Activated CD4-positive, alpha-beta T cell treated with anti-CD3 and anti-CD28 coated beads, Interleukin-2, amount 50 U/mL, for 48 hours (primary cell): ENCODE measurements at places on chromosomes 13 and 19.

DNA sequence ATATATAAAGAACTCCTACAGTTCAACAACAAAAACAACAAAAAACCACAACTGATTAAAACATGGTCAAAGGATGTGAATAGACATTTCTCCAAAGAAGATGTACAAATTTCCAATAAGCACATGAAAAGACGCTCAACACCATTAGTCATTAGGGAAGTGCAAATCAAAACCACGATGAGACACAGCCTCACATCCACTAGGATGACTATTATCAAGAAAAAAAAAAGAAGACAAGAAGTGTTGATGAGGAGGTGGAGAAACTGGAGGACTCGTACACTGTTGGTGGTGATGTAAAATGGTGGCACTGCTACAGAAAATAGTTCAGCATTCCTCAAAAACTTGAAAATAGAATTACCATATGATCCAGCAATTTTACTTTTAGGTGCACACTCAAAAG, 61.0 kb upstream of the SOX1 start:
- no peak for DNase-seq

- DNase-seq = no peak
Measured at GRCh38 chr19:16372065-16372915, 47.7 kb downstream of the KLF2 start.

- DNase-seq = no peak
Measured at GRCh38 chr19:53876651-53877224, 5.3 kb upstream of the PRKCG start.

DNA sequence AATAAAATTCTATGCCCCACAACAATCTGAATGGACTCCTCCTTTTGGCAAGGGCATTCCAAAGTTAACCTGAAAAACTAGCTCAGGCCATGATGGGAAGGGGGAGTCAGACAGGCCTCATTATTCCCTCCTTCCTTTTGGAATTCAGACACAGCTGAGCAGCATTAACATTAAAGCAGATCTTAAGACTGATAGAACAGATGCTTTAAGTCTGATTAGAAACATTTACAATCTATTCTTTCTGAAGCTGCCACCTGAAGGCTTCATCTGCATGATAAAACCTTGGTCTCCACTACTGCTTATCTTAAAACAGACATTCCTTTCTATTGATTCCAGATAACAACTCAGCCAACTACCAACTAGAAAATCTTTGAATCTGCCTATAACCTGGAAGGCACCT, 98.9 kb downstream of the UGGT2 start:
- DNase-seq = no peak

DNA sequence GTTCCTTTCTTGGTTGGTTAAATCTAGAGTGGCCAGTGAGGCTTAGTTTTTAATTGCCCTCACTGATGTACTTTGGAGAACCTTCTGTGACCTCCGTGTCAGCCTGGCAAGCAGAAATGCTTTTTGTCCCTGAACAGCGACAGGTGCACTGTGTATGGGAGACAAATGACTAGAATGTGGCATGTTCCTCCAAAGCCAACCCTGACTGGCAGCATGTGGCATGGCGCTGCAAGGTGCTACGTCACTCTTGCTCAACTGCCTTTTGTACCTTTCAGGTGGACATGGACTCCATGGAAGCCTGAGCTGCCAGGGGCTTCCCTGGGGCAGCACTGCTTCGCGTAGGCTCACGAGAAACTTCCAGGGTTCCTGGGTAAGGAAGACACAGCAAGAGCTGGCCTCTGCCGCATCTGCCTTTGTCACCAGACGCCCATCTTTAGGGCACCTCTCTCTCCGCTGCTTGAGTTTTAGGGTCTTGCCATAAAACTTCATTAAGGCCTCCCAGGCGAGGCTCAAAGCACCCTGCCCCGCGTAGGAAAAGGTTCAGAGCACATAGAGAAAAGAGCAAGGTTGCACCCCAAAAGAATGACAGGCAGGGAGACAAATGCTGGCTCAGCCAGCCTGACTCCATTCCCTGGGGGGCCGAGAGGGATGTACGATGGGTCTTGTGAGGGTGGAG, 167.1 kb upstream of the SOX1 start:
- DNase-seq = no peak

DNA sequence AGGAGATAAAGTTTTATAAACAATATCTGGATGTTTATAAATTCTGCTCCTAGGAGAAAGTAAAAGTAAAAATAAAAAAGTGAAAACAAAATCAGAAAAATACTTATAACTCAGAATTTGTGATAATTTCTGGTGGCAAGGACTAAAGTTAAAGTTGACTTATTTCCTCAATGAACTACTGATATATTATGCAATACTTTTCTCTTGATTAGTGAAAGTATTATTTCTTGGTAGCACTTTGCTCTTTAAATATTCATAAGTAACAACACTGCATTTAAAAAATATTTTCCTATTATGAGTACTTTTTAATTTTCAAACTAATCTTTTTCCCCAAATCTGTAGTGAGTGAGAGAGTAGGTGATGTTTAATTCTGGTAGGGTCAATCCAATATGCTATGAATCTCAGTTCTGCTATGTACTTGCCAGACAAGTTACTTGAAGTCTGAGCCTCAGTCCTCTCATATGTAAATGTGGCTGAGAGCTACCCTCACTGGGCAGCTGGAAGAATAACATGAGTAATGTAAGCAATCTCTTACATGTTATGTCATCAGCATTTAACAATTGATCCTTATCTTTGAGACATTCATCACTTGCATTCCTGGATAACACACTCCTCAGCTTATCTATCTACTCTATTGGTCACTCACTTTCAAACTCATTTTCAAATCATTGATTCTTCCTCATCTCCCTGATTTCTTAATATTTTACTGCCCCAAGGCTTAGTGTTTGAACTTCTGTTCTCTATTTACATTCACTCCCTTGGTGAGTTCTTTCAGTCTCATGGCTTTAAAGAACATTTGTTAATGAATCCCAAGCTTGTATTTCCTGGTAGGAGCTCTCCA, 239.0 kb downstream of the RGCC start:
- no peak for DNase-seq

DNA sequence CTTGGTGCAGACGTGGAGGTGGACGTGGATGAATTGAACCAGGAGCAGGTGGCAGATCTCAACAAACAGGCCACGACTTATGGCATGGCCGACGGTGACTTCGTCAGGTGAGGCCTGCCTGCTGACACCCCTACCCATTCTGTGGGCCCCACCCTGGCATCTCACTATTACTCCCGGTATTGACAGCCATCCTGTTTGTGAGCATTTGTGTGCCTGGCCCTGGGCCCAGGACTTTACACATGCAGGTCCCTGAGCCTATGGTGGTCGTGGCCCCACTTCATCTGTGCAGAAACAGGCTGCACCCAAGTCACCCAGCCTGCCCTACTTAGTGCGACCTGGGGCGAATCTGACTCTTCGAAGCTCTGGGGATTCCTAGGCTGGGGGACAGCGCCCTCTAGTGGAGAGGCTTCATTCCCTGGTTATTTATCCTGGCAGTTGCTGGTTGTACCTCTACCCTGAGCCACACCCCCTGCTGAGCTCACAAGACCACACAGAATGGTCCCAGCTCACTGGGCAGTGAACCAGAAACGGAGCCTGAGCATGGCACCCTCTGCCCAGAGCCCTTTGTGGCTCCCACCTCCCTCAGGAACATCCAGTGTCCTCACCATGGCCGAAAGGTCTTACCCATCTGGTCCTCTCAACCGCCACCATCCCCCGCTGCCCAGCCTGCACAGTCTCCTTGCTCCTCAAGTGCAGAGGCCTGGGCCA, 16.9 kb downstream of the ZNF296 start:
- peak; percentile 88 for DNase-seq

DNA sequence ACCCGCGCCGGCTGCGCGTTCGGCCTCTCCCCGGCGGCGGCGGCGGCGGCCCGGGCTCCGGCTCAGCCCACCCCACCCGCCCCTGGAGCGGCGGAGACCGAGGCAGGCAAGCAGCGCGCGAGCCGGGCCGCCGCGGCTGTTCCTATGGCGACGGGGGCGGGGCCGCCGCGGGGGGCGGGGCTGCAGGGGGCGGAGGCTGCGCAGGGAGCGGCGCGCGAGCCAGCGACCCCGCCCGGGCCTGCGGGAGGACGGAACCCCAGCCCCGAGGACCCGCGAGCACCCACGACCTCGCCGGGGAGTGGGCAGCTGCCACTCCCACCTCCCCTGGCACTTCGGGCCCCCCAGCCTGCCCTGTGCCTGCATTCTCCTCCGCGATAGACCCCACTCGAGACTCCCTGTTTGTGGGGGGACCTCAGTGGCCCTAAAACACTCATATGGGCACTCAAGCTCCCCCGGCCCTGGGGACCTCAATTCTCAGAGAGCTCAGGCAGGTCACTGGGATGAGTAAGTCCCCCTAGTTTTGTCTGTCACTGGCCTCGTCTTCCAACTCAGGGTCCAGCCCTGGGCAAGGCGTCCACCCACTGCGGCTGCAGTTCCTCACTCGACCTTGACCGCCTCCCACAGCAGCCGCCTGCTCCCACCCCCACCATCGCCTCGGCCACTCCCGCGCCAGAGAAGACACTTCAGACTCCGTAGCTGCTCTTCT, at the start of gene CTXN1:
TSS of gene CTXN1 (minus strand) at position 115 of the 706 bp plus-strand sequence. CDS start 597 bp downstream, outside the sequence.
- DNase-seq = peak; percentile 76
